ENCODE measurements at places on chromosomes 6 and 20.

- DNase-seq, result no peak
Measured at GRCh38 chr6:1502041-1502440, 107.7 kb upstream of the FOXC1 start.

DNA sequence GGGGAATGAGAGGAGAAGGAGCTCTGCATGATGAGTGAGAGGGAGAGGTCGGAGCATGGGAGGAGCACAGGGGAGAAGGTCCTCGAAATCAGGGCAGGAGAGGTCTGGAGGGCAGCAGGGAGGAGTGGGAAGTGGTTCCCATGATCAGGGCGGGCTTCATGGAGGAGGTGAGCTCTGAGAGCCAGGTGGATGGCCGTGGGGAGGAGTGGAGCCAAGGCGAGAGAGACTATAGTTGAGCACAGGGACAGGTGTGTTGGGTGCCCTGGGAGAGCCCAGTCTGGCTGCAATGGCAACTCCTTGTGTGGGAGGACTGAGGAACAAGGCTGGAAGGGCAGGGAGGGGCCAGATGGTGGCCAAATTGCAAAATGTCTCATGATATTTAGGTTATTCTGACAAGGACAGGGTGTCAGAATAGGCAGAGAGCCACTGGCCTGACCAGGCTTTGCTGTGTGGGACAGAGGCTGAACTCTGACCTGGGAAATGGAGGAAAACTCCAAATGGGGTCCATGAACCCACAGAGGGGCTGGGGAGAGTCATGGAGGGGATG, 21.4 kb downstream of the TTBK1 start:
- no peak for DNase-seq

DNA sequence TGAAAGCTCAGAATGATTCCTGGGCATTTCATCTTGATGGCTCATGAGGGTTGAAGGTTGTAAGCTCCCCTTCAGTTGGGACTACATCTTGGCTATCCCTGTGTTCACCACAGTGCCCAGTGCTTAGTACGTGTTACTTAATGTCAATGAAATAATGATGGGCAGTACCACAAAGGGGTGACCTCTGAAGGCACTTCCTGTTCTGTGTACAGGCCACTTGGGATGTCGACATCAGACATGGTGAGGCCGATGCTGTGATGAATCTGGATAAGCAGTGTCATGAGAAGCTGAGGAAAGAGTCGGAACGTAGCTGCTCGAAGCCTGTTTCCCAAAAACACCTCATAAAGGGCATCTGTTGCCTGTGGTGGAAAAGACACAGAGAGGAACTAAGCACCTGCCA, 27.6 kb upstream of the RBL1 start:
- DNase-seq, result no peak

DNA sequence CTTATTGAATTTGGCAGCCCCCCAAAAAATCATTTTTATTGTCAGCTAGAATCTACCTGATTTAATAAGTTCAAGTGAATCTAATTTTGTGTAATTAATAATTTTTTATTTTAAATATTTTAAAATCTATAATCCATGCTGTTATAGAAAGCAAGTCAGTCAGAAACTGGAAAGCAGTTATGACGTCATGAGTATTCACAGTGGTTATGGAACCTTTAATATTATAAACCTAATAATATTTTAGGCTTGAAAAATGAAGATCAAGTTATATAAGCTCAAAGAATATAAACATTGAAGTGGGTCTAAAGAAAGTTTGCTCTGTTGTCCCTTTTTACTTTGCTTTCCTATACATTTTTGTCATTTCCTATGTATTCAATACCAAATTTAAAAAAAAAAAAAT, 1075.1 kb upstream of the EPHA7 start:
- no peak for DNase-seq

DNA sequence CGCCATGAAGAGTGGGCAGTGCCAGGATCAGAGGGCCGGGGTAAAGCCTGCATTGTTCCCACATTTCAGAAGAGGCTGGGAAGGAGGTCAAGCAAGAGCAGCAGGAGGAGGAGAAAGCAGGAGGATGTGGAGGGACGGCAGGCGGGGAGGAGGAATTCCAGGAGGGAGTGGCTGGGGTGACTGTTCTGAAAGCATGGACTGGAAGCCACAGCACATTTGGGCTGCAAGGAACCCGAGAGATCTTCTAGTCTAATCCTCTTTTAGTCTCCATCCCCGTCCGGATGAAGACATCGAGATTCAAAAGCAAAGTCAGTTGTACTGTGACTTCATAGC, 76.9 kb downstream of the FAM50B start:
- DNase-seq, result no peak

- no peak for DNase-seq
Measured at GRCh38 chr20:11170565-11170964, 496.8 kb upstream of the JAG1 start.

GRCh38 chr6:156701966-156702365, 75.2 kb upstream of the ARID1B start:
- no peak for DNase-seq

GRCh38 chr6:101700655-101701054, 307.1 kb downstream of the GRIK2 start:
- no peak for DNase-seq

GRCh38 chr20:49630396-49630951, 62.5 kb upstream of the PTGIS start:
- DNase-seq, result no peak

DNA sequence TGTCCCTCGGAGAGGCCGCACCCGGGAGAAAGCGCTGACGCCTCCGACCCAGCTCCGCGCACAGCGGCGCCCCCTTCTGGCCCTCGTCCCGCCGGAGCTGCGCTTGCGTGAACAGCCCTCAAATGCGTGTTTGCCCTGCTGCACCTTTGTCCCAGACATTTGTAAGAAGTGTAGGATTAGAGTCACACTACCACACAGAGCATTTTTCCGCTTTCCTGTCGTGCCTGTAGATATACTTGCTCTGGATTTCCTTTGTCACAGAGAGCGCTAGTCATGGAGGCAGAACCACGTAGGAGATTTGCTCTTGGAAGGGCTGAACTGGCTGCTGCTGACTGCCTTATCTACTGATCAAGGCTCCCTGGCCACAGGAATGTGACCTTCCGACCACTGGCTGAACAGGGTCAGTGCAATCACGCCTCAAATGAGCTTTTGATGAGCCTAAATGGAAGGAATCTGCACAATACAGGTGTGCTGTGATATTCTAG, 62.3 kb downstream of the PAX1 start:
- DNase-seq, result no peak

DNA sequence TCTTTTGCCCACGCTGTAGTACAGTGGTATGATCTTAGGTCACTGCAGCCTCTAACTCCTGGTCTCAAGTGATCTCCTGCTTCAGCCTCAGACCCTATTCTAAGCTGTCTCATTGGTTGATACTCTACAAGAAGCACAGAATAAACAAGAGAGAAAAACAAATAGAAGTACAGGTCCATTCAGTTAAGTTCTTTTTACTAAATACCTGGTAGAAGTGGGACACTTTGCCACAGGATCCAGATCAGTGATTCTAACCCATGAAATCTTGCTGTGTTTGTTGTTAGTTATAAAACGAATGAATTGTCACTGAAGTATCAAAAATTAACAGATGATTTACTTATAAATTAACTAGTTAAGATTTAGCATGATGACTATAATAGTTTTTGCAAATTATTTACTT, 76.7 kb downstream of the SCAND1 start:
- no peak for DNase-seq

DNA sequence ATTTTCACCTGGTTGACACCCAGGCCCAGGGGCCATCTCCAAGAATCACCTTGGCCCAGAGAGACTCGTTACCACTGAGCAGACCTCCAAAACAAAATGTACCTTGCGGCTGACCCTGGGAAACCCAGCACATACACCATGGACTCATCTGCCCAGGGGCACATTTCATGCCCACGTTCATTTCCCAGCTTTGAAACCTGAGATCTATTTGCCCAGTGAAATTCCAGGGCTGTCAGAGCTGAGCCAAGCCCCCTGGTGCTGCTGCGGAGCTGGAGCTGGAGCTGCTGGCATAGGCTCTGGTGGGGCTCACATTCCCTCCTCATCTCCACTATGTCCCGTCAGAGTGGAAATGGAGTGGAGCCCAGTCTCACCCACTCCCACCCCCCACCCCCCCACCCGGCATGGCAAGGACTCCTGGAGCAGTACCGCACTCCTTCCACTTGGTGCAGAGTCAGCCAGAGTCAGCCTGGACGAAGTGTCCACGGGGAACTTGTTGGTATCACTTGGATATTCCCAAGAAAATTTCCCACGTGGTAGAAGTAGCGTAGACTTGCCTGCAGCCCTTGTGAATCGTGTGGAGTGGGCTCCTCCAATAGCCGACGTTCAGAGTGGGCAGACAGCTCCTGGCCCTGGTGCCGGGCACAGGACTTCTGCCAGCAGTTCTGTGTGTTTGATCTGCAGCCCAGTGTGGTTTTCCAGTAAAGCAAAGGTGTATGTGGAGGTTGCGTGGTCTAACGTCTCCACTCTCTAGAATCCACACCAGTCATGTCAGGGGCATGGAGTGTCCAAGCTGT, 18.1 kb upstream of the OSER1 start:
- DNase-seq, result no peak

DNA sequence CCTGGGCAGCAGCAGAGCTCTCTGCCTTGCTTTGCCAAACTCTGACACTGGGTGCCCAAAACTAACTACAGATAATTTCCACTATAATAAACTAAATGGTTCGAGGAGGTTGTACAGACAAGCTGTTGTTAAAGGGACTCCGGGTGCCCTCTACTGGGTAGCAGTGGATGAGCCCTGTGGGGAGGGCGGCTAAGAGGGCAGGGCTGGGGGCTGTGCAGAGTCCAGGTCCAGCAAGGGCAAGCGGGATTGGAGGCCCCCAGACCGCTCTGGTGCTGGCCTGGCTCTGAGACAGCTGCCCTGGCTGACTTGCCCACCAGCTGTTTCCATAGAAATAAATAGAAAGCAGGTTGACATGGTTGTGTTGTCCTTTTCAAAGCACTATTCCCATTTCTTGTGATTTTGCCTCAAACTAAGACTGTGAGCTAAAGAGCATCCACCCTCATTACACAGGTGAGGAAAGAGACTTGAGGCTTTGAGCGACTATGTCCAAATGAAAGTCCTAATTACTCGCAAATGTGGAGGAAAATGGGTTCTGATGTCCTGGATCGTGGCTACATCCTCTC, 167.6 kb upstream of the CST7 start:
- DNase-seq, result no peak

- DNase-seq, result no peak
Measured at GRCh38 chr20:63328026-63328700, 33.0 kb downstream of the CHRNA4 start.

DNA sequence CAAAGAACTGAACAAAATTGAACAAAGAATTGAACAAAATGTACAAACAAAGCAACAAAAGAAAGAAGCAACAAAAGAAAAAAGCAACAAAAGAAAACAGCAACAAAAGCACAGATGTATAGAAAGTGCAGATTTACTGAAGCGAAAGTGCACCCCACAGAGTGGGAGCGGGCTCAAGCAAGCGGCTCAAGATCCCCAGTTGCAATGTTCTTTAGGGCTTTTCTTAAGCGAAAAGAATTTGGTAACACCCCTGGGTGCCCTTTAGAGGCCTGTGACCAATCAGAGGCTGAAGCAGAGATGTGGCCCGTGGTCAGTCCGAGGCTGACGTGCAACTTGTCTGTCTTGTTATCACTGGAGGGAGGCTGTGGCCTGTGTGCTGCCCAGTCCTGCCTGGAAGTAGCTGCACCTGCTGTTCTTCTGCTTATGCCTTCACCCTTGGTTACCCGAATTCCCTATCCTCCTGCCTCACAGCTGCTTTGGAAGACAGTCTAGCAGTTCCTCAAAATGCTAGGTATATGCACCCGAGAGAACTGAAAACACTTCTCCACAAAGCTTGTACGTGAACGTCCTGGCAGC, 13.2 kb upstream of the KIF25 start:
- no peak for DNase-seq

DNA sequence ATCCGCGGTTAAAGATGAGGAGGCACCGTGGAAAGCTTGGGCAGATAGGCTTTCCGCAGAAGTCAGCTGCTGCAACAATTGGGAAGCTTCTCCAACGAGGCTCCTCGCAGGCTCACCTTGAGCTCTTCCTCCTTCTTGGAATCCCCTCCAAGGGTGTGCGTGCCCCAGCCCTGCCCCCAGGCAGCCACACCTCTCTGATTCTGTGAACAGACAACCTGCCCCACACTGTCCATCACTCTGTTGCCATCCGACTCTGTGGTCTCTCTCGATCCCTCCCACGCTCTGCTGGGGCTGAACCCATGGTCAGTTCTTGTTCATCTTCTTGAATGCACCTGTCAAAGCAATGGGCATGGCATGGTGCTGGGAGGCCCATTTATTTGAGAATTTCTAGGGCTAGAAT, 31.5 kb downstream of the PACSIN1 start:
- no peak for DNase-seq

DNA sequence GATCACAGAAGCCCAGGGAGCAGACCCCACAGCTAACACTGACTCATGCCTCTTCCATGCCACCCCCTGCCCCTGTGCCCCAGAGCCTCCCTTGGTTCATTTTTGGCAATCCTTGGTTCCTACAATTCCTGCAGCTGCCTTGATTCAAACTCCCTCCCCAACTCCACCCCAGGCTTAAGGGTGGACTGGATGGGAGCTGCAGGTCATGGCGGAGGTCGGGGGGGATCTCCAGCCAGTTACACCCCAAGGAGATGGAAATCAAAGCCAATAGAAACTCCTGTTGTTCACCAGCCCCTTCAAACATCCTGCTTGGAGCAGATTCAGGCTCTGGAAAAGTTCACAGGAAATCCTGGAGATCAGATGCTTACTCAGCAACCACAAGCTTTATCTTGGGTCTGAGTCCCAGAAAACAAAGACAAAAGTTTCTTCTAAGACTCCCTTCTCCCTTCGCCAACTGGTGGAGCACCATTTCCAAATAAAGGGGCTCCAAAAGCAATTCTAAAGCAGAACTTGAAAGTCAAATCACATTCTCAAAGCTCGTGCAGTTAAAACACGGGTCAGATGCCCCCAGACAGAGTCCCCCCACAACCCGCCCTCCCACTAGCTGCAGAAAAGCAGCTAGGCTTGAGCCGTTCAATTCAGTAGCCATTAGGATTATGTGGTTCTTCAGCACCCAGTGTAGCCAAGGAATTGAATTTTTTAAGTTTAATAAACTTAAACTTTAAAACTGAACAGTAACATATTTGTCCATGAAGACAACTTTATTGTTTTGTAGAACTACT, 149.5 kb downstream of the ANKRD60 start:
- no peak for DNase-seq

GRCh38 chr6:119043783-119044182, 34.7 kb downstream of the FAM184A start:
- DNase-seq, result no peak

GRCh38 chr20:20630551-20630950, 81.9 kb downstream of the RALGAPA2 start:
- no peak for DNase-seq

DNA sequence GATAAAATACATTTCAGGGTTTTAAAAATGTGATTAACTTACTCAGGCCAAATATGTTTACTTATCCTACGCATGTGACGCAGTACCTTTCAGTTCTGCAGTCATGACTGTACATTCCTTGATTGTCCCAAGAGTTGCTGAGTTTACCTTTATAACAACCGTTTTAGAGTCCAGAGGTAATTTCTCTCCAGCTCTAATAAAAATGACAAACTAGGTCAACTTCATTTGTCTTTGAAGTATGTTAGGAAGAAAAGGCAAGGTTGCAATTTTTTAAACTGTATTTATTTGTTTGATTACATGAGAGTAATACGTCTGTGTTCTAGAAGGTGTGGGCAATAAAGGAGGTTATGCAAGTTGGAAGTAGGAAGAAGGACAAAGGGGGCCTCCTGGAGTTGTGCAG, 38.6 kb upstream of the UBR2 start:
- no peak for DNase-seq

- DNase-seq, result no peak
Measured at GRCh38 chr20:25017257-25017803, 24.8 kb upstream of the APMAP start.

All from esophagus squamous epithelium (tissue), 5 donors.